DMS79 treated with DMSO at 0.1 percent for 48 hours (cell line): ENCODE measurements at places on chromosomes 2 and 18.

DNA sequence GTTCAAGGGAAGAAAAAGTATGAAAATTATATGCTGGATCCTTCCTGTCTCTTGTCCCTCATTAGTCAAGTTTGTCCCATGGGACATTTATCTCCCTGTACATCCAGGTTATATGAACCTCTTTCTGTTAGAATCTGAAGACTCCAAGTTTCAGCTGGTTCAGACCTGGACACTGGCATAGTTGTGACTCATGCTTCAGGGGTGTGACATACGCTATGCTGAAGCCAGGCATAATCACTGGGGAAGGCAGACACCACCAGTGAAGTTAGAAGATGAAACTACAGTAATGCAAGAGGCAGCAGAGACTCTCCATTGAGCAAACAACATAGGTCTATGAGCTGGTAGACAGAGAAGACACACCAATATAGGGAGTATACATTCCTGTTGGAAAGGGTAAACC is 269.7 kb upstream of the SLC8A1 start:
- no peak for DNase-seq

DNA sequence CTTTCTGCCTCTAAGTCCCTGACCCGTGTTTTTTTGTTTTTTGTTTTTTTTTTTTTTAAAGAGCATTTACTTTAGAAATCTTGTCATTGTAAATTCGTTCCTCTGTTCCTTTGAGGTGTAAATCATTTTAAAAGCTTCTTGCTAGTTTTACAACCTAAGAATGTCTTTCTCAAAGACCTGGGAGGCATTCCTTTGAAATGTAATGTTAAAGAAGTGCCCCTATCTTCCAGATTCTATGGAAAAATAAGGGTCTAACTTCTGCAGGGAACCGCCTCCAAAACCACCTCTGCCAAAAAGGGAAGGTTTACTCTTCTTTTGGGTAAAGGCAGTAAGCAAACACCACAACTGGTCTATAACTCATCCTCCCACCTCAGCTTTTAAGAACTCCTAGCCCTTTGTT is 259.6 kb upstream of the ZNF804A start:
- no peak for DNase-seq

DNA sequence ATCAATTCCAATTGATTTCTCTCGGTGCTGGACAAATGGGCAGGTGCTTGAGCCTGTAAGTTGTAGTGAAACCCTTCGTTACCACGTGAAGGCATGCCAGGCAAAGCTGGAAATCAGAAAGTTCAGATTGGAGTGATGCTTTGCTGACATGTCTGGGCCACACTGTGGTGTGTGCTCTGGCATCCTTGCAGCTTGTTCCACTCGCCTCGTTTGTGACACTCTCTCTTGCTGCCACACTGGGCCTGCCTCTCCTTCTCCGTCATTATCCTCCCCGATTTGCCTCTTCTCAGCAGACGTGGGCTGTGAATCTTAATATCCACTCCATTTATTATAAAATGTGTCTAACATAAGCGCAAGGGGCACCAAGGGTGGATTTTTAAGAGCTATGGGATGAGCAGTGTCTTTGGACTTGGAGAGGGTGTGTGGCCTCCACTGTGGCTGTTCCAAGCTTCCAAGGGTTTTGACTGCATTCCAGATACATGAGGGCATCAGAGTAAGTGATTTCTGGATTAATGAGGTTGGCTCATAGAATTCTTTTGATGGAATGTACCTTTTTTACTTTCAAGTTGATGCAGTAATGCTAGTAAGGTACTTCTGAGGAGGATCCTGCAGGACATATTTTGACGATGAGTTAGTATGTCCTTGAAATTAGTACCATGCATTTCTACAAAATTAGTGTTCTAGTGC is 238.8 kb downstream of the TPGS2 start:
- DNase-seq, result no peak

- DNase-seq, result no peak
Observed at GRCh38 chr2:33107690-33108482, 161.1 kb downstream of the LTBP1 start.

- no peak for DNase-seq
Observed at GRCh38 chr2:96452053-96452452, 53.1 kb downstream of the NEURL3 start.

- no peak for DNase-seq
Observed at GRCh38 chr18:51623653-51624052, 426.2 kb upstream of the MEX3C start.

GRCh38 chr2:233953087-233953801 is 36.1 kb downstream of the TRPM8 start:
- peak; percentile 31 for DNase-seq

DNA sequence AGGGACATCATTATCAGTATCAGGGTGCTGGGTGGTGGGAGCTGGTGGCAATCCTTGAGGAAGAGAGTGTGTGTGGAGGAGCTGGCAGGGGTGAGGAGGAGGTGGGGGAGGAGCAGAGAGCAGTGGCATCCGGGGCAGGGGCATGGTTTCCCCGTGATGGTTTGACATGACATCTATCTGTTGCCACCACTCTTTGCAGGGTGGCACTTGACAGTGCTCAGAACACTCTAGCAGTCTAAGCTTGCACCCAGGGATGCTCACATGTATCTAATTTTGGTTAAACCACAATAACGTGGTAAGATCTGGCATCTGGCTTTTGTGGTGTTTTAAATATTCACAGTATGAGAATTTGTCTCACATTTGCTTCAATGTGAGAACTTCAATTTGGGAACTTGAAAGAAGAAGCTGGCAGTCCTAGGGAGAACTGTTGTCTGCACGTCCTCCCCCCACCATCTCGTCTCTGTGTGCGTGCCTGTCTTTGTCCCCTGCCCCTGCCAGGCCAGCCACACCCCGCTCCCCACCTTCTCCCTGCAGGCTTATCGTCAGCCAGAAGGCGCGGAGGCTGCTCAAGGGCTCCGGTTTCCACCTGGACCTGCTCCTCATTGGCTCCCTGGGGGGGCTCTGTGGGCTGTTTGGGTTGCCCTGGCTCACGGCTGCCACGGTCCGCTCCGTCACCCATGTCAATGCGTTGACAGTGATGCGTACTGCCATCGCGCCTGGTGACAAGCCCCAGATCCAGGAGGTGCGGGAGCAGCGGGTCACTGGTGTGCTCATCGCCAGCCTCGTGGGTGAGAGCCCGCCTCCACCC is 11.7 kb downstream of the SLC4A3 start:
- no peak for DNase-seq

DNA sequence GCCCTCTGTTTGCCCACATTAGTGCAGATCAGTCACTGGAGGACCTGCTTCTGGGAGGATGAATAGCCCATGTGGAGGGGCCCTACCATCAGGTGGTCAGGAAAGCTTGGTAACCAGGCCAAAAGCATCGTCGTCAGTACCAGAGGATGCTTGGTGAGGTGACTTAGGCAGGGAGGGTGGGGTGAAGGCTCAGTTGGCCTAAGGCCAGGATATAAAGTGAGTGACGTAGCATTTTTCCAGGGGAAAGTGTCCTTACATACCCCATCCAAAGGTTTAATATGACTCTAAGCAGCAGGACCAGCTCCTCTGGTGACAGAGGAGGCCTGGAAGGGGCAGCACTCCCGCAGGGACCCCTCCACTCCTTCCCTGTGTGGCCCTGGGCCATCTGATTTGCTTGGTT is 27.7 kb upstream of the DNMT3A start:
- DNase-seq, result peak; percentile 20

DNA sequence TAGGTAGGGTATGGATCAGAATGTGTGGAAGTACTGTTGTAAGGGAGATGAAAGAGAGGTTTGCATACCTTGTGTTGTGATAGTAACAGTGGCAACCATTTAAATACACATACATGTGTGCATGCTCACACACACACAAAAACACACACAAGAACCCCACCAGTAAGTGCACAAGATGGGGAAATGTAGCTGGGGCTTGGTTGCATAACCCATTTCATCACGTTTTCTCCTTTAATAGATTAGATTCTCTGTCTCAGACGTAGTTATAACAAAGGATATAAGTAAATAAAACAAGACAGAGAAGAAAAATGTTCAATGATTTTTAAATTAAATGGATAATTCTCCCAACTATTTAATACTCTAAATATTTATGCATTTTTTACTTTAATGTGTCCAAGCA is 13.4 kb downstream of the ARHGAP15 start:
- DNase-seq, result no peak

- DNase-seq, result no peak
Observed at GRCh38 chr2:230589497-230590015, 123.1 kb upstream of the CAB39 start.

GRCh38 chr2:1140389-1141003 is 189.8 kb downstream of the SNTG2 start:
- no peak for DNase-seq

GRCh38 chr2:54866868-54867267 is 143.4 kb downstream of the EML6 start:
- DNase-seq, result no peak

- no peak for DNase-seq
Observed at GRCh38 chr18:31380912-31381311, 4.3 kb downstream of the DSG4 start.

DNA sequence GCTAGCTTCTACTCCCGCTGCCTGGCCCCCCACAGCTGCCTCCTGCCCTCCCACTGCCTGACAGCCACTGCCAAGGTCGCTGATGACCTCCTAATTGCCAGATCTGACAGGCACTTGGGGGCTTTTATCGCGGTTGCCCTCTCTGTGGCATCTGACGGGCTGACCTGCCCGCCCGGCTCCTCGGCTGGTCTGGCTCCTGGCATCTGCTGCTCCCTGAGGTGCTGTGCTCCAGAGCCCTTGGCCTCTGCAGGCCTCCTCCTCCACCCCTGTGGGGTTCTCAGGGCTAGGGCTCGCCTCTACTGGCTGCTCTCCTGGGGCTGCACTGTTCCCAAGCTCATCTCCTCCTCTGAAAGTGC is 43.1 kb downstream of the INHBB start:
- no peak for DNase-seq

GRCh38 chr2:175218551-175218950 is 37.0 kb upstream of the ATP5MC3 start:
- no peak for DNase-seq

DNA sequence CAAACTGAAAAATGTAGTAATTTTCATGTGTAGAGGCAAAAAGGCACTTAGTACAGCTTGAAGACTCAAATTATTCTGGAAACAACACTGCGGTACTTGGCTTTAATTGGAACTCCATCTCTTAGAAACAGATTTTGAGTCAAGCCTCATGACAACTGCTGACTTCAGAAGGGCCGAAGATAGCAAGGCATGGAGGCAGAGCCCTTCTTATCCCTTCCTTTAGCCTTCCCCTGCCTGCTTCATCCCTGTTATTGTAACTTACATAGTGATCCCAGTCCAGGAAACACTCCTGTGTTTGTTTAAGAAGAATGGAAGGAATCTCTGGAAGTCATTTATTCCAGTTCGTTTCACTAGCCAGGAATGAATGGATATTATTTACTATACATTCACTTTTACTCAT is 110.9 kb upstream of the FAM98A start:
- no peak for DNase-seq

GRCh38 chr2:84115173-84115857 is 343.8 kb downstream of the SUCLG1 start:
- no peak for DNase-seq

GRCh38 chr2:64922482-64923384 is 66.5 kb upstream of the SLC1A4 start:
- DNase-seq, result no peak

GRCh38 chr18:7341581-7342337 is 110.9 kb downstream of the LRRC30 start:
- no peak for DNase-seq

- no peak for DNase-seq
Observed at GRCh38 chr18:44871771-44872170, 191.1 kb downstream of the SETBP1 start.

GRCh38 chr2:169091761-169092519 is 22.6 kb downstream of the DHRS9 start:
- no peak for DNase-seq

DNA sequence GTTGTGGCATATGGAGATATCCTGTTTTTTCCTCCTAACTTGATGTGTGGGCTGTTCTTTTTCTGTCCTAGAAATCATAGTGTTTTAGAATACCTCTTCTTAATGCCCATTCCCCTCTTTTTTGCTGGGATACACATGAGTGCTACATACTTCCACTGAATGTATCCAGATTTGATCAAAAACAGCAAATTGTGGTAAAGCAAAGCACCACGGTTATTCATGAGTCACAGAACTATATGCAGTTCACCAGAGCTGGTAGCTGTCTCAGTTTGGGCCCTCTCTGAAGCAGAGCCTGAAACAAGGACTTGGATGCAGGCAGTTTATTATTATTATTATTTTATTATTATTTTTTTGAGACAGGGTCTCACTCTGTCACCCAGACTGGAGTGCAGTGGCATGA is 69.9 kb upstream of the CTLA4 start:
- DNase-seq, result no peak

DNA sequence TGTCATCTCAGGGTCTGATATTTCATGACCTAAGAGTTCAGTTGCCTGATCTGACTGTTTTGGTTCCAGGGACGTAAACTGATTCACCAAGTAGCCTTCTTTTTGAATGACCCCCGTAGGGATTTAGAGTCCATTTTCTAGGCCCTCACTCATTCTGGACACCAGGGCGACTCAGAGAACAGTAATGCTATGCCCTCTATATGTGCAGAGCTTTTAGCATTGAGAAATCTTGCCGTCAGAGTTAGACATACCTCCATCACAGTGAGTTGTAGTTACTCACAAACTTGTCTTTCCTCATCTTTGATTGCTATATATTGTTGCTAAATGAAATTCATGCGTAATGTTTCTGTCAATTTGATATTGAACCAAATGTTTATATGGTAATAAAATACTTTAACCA is 92.3 kb downstream of the OSBPL6 start:
- DNase-seq, result no peak

DNA sequence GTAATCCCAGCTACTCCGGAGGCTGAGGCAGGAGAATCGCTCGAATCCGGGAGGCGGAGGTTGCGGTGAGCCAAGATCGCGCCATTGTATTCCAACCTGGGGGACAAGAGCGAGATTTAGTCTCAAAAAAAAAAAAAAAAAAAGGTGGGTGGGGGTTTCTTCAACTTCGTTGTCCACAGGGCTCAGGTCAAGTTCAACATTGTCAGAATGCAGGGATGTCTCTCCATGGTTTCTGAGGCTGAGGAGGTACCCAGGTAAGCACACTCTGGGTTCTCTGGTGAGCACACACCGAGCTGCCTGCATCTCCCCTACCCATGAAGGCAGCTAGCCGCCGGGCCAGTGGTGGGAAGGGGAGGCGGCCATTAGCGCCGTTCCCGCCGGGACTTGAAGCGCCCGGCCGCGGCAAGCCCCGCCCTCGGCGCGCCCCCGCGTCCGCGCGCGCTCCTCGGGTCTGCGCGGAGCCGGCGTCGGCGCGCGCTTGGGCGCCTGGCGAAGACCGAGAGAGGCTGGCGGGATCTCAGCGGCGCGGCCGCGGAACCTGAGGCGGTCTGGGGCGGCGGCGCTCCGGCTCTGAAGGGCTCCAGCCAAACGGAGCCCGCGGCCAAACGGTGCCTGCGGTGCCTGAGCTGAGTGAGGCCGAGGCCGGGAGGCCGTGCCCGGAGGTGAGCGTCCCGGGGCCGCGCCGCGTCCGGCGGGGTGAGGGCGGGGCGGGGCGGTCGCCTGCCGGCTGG is at the start of gene UBXN2A:
Gene UBXN2A (plus strand): TSS at position 477 of the 731 bp plus-strand sequence. CDS start 17,852 bp downstream, outside the sequence.
- peak; percentile 68 for DNase-seq

GRCh38 chr2:224551693-224552092 is 33.5 kb downstream of the CUL3 start:
- DNase-seq, result no peak
